Posterior cingulate gyrus (tissue), 11 donors: ENCODE measurements at places on chromosomes 1 and 21.

DNA sequence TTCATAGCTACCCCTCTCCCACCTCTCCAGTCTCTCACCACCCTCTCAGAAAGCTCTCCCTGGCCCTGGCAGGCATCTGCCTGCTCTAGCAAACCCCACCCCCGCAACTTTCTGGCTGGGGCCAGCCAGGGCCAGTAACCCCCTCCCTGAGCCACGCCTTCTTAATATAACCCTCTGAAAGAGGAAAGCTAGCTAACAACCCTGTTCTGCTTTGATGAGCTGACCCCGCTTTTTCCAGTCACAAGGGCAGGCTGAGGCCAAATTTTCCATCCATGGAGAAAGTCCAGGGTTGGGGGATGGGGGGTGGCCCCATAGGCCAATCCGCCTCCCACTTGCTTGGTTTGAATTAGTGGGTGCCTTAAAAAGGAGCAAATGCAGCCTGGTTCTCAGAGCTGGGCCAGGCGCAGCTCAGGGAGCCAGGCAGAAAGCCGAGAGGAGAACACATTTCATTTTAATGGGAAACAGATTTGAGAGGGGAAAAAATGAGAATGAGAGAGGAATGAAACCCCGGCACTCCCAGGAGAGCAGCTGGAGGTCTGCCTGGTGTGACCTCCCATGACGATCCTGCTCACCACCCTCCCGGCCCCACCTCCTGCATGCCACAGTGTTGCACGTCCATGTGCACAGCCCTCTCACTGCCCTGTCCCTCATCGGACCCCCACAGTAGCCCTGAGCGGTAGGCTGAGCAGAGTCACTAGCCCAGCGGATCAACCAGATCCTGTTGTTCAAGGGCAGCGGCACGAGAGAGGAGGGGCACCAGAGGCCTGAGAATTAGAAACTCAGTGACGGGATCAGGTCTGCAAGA is 62.3 kb downstream of the OPTC start:
- no peak for DNase-seq

GRCh38 chr1:91439016-91439415 is 34.4 kb upstream of the HFM1 start:
- no peak for DNase-seq

DNA sequence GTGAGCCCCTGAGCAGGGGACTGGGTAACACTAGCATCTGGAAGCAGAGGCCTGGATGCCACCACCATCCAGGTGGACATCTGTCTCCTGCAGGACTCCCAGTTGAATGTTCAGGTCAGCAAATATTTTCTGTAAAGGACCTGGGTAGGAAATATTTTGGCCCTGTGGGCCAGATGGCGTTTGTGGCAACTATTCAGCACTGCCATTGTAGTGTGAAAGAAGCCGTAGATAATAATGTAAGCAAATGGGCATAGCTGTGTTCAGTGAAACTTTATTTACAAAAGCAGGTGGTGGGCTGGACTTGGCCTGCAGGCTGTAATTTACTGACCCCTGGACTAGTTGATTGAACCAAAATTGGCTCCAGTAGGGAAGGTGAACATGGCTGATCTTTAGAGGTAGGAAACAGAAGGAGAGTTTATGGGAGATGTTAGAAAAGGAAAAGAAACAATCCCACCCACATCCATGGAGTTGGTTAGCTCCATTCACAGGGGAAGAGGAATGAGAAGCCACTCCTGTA is 20.0 kb upstream of the CD101 start:
- DNase-seq = no peak

DNA sequence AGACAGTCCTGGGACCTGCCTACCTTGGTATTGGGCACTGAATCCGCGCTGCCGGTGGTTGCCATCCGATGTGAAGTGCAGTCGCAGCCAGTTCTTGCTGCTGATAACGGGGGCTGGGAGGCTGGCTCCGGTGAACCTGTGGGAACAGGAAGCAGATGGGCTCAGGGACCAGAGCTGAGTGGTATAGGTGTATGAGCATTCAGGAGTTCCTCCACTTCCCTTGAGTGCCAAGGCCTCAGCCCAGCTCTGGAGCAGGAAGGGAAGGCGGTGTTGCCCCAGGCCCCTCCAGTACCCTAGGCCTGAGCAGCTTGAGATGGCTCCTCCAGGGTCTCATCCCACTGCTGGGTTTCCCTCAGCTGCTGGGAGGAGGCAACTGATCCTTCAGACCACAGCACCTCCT is 17.0 kb upstream of the HMGB4 start:
- DNase-seq = no peak

GRCh38 chr1:233045588-233045987 is 95.2 kb downstream of the NTPCR start:
- no peak for DNase-seq

GRCh38 chr1:4969556-4970129 is 315.2 kb downstream of the AJAP1 start:
- no peak for DNase-seq

GRCh38 chr1:32885676-32886003 is 651 bp upstream of the HPCA start:
- DNase-seq = peak; percentile 32

DNA sequence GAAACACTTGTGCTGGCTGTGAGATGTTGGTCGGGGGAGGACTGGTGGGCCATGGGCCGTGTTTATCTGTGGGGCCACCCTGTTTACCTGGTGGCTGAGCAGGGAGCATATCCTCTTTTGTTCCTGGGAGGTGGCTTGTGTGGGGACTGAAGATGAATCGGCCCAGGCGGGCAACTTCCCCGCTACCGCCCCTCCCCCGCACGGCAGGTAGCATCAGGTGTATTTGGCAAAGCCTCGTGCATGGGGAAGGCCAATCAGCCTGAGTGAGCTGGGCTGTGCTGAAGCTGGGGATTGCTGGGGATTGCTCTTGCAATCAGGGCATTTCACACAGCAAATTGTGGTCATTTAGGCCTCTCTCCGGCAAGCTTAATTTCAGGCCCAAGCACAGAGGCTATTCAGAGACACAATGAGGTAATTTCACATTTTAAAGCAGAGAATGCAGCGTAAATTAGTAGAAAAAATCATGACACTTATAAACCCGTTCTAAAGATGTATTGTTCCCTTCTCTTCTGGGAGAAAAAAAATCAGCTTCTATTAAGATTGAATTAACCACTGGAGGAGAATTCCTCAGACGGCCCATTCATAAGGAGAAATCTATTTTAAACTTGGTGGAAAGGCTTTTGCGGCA is 197.7 kb upstream of the POU3F1 start:
- no peak for DNase-seq

- DNase-seq = no peak
These were observed 16.6 kb downstream of the SAMD11 start for GRCh38 chr1:940107-941014.

- DNase-seq = no peak
These were observed 11.7 kb downstream of the NES start for GRCh38 chr1:156665539-156665938.

- no peak for DNase-seq
These were observed 8.6 kb downstream of the E2F2 start for GRCh38 chr1:23522244-23522982.

- DNase-seq = no peak
These were observed 24.0 kb upstream of the ABL2 start for GRCh38 chr1:179253286-179253972.

DNA sequence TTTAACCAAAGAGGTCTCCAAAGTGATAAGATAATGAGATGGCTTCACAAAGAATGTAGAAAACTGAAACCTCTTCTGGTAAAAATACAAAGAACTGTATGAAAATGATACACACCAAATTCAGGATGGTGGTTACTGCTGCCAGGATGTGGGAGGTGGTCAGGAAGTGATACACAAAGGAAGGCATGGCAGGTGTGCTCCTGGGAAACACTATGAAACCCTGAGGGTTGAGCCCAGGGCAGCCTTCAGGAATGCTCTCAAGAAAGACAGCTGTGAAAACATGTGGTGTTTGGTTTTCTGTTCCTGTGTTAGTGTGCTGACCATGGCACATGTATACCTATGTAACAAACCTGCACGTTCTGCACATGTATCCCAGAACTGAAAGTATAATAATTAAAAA is 109.3 kb downstream of the NTNG1 start:
- DNase-seq = no peak

DNA sequence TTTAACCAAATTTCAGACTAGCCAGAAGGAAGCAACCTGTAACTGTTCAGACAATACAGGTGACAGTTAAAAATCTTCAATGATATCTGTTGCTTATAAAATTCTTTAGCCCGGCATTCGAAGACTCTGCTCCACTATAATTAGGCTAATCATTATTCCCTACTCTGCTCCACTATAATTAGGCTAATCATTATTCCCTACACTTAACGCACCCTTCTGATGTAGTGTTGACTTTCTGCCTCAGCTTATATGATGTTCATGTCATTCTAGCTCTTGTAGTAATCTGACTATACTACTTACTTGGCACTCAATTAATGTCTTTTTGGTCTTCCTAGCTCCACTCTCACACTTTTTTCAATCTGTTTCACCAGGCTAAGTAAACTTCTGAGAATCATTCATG is 13.3 kb downstream of the TESK2 start:
- no peak for DNase-seq

DNA sequence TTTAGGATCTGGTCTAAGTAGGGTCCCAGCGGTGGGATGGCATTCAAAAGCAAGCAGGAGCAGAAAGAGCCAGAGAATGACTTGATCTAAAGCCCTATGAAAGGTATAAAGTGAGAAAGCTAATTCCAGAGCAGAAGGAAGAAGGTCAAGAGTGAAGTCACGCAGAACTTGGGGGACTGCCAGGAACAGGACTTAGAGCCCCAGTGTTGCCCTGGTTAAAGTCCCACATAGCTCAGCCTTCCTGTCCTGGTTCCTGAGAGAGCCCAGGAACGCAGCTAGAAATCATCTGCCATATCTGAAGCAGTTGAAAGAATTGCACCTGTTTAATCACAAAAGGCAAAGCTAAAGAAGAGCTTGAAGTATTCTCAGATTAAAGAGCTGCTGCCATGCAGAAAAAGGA is 160.6 kb upstream of the ATP1B1 start:
- DNase-seq = no peak

DNA sequence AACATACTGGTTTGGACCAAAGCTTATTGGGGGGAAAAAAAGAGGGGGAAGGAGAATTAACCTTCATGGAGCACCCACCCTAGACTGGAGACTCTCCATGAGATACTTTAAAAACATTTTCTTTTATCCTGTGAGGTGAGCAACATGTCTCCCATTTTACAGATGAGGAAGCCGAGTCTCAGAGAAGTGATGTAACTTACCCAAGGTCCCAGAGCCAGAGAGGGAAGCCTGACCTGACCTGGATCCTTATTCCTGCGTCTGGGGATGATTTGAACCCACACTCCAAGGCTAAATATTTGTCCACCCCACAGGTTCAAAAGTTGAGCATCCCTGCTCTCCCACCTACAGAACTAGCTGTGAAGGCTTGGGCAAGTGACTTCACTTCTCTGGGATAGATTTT is 137.9 kb upstream of the JUN start:
- no peak for DNase-seq

DNA sequence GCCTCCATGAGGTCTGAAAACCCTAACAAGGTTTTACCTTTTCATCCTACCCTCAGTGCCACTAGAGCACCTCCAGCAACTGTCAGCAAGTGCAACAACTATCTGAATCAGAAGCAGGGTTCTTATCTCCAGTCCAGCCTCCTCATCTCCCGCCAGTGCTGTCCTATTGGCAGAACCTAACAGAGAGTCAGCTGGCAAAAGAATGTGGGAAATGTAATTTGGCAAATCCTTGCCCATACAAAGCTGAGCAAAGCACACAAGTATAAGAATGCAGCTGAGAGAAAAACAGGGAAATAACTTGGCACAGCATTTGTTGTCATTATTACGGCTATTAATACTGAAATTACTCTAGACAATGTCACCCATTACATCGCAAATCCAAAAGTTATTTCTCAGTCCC is 124.2 kb downstream of the ATP6V1G3 start:
- no peak for DNase-seq

DNA sequence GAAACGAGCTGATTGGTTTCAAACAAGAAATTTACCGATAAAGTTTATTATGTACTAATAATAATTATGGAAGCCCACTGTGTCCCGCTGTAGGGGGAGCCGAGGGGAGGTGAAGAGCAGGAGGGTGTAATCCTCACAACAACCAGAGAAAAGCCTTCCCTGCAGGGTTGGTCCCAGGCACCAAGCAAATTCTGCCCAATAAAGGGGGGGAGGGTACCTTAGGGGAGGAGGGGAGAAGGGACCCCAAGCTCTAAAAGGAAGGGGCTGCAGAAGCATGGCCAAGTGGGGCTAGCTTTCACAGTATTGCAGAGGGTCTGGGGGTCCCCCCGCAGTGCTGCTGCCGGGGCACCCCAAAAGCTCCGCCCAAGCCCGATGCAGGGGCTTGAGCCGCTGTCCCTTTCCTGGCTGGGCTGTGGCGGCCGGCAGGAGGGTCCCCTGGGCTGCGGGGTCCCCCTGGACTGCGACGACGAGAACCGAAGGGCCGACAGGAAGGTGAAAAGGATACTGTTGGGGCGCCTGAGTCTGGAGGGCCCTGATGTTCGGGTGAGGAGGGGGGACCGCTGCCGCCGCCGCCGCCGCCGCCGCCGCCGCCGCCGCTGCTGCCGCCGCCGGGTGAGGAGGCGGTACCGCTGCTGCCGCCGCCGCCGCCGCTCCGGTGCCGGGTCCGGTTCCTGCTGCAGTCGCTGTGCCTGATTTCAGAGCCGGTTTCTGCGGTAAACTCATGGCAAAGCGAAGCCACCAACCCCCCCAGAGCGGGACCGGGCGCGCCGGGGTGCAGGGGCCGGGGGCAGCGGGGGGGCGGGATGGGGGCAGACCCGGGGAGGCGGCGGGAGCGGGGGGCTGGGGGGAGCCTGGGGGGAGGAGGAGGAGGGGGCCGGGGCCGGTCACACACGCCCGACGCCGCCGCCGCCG is 771 bp downstream of the EIF4G3 start:
- DNase-seq = peak; percentile 49

DNA sequence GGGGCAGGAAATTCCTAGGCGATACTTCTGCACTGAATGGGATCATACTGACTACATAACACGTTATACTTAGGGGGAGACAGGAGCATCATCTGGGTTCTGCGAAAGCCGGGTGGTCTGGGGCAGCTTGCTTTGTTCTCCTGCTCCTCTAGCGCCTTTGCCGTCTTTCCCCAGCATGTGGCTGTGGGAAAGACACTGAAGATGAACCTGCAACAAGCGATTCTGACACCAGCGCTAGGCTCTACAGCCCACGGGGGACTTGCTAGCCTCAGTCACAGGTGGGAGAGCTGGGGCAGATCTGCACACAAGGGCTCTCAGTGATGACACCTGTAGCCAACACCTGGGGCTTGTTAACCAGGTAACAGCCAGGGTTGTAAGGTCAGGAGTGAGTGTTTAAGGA is 51.8 kb downstream of the CD46 start:
- no peak for DNase-seq

- DNase-seq = no peak
These were observed 1.6 kb downstream of the DENND2D start for GRCh38 chr1:111198836-111199235.
